Activated naive CD4-positive, alpha-beta T cell treated with anti-CD3 and anti-CD28 coated beads, Interleukin-2, amount 50 U/mL, for 72 hours (primary cell): ENCODE measurements at places on chromosomes 6 and 20.

DNA sequence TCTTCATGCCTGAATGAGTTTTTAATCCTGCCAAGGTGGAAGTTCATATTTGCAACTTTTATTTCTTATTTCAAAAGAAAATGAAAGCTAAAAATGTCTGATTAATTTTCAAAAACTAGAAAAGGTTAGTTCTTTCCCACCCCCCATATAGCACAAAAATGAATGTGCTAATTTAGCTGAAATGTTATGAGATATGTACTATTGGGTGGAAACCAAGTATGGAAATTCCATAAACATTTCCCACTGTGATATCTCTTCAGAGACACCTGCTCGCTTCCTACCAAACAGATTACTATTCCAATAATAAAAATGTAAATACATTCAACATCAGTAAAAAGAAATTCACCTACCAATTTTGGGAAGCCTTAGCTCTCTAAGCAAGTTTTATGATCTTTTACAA is 678.6 kb upstream of the ID4 start:
- no peak for DNase-seq

GRCh38 chr20:50580842-50581544 is 70.8 kb downstream of the PTPN1 start:
- no peak for DNase-seq

- DNase-seq: no peak
Measured at GRCh38 chr20:36655004-36655403, 9.0 kb upstream of the SLA2 start.

- DNase-seq: no peak
Measured at GRCh38 chr6:112396221-112396620, 49.1 kb downstream of the RFPL4B start.

- DNase-seq: no peak
Measured at GRCh38 chr6:42963855-42964605, 3.5 kb downstream of the GNMT start.

GRCh38 chr6:28171271-28171670 is 29.6 kb downstream of the ZKSCAN8 start:
- no peak for DNase-seq

GRCh38 chr6:87220997-87221396 is 65.6 kb downstream of the ZNF292 start:
- DNase-seq: no peak

- DNase-seq: no peak
Measured at GRCh38 chr6:122494665-122495272, 23.2 kb upstream of the SERINC1 start.

- DNase-seq: no peak
Measured at GRCh38 chr6:157239148-157239547, 84.2 kb downstream of the TMEM242 start.

DNA sequence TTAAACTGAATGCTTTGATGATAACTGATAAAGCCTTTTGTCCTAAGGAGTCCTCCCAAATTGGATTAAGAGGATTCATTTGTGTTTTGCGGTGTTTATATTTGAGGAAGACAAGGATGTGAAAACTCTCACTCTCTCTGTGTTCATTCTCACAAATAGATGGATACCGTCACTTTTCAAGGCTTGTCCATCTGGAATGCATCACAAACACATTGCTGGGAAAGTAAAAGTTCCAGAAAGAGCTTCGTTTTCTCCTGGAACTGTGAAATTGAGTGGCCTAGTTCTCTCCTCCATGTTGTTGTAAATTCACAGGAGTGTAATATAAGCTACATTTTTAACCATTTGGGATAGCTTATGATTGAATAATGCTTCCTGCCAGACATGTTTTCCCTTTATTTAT is 581.6 kb upstream of the FLRT3 start:
- DNase-seq: no peak
